ENCODE measurements at places on chromosomes 4 and X.

GRCh38 chrX:123834116-123834515 lies 25.7 kb upstream of the XIAP start:
- DNase-seq, result no peak

DNA sequence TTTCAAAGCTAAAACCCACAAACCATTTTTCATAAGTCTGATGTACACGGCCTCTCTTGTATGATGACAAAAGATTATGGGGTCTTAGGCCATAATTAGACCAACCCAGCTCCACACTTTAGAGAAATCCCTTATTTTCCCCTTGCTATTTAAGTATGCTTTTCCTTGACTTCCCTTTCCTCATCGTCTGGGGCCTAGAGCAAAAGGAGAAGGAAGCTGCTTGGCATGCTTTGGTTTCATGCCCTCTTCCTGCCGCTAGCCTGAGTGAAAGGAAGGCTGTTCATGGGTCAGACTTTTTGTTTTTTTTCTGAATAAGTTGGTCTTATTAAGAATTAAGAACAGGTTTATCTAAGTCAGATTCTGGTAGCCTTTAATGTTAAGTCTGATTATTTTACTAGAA lies 10.6 kb upstream of the RASGEF1B start:
- no peak for DNase-seq

DNA sequence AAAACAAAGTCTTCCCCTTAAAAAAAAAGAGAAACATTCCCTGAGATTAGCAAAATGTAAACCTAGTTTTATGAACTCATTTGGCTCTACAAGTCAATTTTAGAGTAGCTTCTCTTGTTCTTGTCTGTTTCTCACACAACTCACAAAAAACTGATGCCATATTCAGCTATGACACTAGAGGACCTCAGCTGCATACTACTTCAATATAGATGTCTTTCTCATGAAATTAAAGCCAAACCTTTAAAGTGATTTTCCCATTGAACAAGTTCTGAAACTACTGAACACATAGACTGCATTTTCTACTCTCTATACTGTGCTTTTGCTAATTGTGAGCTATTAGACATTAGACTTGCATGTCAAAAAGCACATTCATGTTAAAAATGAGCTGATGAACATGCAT lies 49.8 kb downstream of the TBCK start:
- no peak for DNase-seq

DNA sequence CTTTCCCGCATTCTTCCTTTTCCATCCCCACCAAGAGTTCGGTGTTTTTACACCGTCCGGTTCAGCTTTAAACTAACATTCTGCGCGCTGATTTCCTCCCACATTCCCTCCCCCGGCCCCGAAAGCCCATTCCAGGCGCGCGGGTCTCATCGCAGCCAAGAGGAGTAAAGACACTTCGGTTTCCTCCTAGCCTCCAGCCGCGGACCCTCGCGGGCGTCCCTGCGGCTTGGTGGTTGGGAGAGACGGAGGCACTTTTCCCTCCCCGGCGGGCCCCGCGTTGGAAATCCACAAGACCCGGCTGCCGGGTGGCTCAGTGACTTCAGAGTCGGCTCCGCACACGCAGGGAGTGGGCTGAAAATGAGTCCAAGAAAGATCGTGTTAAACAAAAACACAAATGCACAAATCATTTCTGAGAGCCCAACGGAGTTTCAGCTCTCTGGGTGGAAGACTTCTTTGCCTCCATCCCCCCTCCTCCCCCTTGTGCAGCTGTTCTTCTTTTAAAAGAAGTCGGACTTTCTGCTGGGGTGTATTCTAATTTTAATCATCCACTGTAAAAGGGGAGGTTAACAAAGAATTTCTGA lies 2.0 kb upstream of the ARX start:
- no peak for DNase-seq

DNA sequence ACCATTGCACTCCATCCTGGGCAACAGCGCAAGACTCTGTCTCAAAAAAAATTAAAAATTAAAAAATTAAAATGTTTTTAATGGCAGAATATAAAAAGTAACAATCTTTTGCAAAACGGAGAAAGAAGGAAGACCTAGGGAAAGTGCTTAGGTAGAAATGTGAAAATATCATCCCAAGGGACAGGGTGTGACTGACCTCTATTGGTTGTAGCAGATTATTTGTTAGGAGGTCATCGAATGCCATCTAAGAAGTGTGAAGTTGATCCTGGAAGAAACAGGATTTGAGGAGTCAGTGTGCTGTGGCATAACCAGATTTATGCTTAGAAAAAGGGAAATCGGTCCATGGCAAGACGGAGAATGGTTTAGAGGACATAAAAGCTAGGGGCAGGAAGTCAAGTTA lies 18.1 kb upstream of the C4orf36 start:
- DNase-seq, result no peak

- no peak for DNase-seq
These were observed 5.7 kb upstream of the CASP6 start for GRCh38 chr4:109708990-109709389.

GRCh38 chr4:56505269-56506130 lies at the start of gene ARL9:
Gene ARL9, plus strand, starts transcription at chr4:56505791. Its CDS starts 72 bp downstream, at chr4:56505863.
- peak; percentile 27 for DNase-seq

GRCh38 chr4:143667461-143667860 lies 33.0 kb downstream of the FREM3 start:
- DNase-seq, result no peak

DNA sequence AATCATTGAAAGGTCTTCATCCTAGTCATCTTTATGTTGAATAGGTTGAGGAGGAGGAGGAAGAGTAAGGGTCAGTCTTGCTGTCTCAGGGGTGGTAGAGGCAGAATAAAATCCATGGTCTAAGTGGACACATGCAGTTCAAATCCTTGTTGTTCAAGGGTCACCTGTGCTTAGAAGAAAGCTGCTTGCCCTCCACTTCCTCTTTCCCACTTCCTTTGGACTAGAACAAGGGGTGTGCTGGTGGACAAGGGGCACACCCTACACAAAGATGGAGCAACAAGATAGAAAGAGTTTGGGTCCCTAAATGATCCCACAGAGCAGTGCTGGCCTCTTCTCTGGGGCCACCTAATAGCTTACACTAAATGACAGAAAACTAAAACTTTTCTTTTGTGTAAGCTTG lies 47.9 kb downstream of the HSD17B13 start:
- no peak for DNase-seq

DNA sequence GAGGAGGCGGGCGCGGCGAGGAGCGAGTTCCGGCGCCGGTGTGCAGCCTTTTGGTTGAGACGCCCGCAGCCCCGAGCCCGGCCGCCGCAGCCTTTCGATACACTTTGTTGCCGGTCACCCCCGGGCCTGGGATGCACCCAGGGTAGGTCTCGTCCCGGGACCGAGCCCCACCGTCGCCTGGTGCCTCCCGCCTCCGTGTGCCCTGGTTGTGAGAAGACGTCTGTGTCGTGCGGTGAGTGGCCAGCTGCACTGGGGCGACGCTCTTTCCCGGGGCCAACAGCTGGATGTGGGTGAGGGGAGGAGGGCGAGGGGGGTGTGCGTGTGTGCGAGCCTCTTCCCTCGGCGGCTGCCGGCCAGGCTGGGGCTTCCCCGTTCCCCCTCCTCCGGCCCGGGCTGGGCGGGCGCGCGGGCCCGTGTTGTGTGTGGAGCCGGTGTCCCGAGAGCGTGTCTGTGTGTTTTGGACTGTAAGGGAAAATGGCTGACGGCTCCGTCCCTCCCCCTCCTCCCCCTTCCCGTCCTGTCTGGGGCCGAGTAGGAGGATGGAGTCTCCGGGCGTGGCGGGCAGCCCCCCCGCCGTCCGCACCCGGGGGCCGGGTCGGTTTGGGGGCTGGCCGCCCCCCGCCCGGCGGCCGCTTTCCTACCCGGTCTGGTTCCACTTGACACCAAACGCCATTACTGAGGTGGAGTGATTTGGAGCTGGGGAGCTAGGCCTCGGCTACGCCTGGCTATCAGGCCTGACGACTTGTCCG lies 807 bp downstream of the USP9X start:
- peak; percentile 11 for DNase-seq

GRCh38 chrX:102154900-102155805 lies 624 bp downstream of the BEX5 start:
- DNase-seq, result no peak

DNA sequence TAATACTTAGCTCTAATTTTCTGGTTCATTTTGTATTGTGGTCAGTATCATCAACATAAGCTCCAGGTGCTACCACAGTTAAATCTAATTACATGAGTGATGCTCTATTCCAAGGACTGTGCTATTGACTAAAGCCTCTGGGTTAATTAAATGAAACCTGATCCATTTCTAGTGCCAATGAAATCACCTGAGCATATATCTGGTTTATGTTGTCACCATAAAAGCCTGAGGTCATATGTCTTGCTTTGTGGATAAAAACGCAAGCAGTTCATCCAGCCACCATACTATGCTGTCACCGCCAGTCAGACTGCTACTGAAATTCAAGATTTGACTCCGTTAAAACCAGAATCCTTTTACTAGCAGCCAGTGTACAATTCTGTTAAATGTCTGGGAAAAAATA lies 64.2 kb upstream of the ZNF518B start:
- no peak for DNase-seq

GRCh38 chr4:67131224-67131623 lies 414.1 kb downstream of the CENPC start:
- DNase-seq, result no peak

DNA sequence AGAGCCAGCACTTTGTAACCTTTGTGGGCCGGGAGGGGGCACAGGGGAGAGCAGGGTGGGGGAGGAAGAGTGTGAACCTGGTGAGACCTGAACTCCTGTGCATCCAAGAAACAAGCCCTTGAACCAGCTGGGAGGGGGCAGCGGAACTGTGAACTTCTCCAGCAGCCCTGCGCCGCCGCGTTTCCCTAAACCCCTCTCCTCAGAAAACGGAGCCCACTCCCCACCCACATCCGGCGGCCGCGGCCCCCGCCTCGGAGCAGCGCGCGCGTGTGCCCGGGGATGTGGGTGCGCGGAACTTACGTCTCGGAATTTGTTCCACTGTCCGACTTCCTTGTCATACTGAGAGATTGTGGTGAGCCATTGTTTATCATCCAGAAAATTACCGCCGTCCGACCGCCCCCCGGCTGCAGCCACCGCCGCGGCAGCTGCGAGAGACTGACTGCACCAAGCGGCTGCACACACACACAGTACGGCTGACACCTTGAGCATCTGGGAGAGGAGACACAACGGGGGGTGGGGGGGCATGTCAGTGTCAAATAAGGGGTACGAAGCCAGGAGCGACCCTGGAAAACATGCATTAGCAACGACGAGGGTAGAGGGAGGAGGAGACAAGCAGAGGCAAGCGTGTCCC lies 494 bp downstream of the SPOCK3 start:
- DNase-seq, result no peak

- no peak for DNase-seq
These were observed 6.2 kb downstream of the CTBP1 start for GRCh38 chr4:1242506-1243450.

DNA sequence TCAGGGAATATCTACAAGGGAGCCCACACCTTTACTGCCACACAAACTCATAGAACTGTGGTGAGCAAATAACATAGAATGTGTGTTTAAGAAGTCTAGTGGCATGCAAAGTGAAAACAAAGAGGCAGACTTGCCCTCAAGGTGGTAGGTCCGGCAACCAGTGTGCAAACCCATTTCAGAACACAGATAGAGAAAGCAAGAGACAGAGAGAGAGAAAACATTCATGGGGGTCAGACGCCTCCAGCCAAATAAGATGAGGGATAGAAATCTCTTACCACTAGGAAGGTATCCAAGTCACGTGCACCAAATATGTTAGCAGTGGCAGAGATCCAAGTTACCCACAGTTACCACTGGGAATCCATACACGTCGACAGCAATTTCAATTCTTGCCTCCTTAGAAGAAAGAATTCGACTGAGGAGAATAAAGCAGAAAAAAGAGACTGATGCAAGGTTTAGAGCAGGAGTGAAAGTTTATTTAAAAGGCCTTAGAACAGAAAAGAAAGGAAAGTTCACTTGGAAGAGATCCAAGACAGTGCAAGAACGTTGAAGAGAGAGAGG lies 252.8 kb downstream of the NAP1L3 start:
- no peak for DNase-seq

DNA sequence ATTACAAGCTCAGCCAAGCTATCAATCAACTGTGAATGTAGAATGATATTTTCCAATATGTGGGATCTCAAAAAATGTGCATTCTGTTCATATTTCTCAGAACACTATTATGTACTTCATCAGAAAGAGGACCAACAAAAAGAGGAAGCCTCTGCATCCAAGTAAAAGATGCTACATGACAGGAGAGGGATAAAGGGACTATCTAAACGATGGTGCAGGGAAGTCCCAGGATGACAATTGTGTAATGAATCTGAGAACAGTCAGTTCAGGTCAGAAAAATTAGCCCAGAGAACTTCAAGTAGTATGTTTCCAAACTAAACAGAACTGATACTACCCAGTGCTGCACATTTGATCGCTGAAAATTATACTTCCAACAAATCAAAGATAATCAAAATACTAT lies 127.0 kb downstream of the ZNF330 start:
- DNase-seq, result no peak

- no peak for DNase-seq
These were observed 1153.0 kb downstream of the C4orf33 start for GRCh38 chr4:130249002-130249401.

DNA sequence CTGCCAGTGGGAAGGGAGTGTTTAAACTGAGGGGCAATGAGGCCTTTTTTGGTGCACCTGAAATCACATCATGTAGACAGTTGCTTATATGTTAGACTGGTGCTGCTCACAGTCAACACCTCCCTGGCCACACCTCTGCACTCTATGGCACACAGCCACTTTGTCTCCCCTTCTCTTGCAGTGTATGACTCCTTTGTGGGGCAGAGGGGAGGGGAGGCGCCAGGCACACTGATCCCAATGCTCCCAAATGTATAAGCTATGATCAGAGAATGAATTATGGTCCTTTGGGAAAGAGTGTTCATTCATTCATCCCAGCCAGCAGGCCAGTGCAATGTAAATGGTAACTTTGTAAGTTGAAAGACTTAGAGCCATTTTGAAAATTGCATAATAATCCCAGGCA lies 4.6 kb upstream of the GPC3 start:
- no peak for DNase-seq

GRCh38 chr4:56229947-56230346 lies 157.3 kb downstream of the AASDH start:
- DNase-seq, result no peak

DNA sequence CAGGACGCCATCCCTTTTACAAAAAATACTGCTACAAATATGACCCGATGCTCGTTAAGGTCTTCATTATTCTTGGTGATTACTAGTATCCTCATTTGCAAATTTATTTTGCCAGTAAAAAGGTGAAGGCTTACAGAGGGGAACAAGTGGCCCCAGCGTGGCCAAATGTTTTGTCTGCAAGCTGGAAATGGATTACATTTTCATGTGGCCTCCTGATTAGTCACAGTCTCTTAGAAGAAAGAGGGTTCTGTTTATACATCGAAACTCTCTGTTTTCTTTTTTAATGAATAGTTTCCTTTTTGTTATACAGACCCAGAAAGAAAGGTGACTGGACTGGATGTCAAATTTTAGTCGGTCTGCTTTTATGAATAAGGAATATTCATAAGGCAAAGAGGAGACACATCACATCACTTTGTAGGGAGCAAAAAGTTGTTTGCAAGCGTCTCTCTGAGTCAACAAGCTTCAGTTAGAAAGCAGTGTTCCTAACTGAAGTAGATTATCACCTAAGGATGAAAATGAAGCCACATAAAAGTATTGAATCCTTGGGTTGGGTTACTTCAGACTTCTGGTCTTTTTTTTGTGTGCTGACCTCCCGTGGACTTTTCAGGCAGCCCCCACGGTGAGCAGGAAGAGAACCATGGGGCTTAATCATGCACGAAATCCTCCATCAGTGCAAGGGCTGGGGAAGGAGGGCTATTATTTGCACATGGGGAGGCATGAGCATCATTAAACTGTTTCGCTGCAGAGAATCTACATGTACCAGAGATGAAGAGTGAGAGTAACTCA lies 125.6 kb downstream of the ARSF start:
- DNase-seq, result no peak

All from stimulated activated CD8-positive, alpha-beta memory T cell treated with anti-CD3 and anti-CD28 coated beads, Interleukin-7, amount 100 ng/mL, for 1 hour (primary cell).